ENCODE measurements at places on chromosomes 4 and X.

DNA sequence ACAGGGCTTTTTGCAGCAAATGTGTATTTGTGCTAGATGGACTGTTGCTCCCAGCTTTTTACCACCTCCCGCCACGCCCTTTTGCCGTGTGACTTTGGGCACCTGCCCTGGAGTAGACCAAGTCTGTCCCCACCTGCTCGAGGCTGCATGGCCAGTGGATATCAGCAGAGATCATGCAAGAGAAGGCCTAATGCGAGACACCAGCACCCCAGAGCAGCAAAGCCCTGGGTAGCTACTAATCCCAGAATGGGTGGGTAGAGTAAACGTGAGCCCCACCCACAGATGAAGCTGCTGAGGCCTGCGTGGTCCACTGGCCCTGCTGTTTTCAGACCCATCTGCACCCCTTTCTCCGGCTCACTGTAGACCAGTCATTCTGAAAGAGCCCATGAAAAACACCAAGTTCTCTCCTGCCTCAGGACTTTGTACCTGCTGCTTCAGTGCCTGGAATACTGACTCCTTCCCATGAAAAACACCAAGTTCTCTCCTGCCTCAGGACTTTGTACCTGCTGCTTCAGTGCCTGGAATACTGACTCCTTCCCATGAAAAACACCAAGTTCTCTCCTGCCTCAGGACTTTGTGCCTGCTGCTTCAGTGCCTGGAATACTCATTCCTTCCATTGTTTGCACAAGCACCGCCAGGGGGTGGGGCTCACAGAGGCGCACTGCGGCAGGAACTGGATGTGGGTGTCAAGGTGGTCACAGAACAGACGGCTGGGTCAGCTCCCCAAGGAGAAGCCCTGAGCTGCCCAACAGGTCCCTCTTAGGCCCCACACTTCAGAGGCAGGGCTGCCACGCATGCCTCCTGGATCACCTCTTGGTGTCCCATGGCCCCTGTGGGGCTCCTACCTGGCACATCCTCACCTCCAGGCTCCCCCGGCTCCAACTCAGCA lies 5.1 kb upstream of the TNIP2 start:
- DNase-seq, result no peak

DNA sequence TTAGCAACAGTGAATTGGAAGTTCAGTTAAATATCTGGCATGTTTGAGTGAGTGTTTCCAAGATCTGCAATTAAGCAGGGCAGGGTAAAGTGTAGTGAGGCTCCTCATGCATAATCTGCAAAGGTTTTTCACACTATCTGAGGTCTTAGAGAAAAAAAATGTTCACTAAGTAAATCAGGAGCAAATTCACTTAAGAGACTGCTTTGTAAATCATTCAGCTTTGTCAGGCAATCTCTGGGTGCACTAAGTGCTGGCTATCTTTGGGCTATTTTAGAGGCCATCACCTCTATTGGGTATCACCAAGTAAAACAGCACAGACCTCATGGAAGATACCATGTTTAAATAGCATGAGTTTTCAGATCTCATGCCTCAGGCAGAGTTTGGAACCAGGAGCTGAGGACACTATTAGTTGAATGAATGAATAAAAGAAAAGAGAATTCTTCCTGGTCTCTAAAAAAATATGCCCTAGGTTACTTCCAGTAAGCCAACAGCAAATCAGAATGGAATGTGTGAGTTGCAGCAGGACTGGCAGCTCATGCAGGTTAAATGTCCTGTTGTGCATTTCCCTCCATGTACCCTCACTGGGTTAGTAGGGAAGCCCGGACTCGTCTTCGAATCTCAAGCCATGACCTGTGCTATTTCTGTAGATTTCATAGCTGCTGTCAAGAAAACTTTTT lies 195.3 kb downstream of the KCNIP4 start:
- no peak for DNase-seq

DNA sequence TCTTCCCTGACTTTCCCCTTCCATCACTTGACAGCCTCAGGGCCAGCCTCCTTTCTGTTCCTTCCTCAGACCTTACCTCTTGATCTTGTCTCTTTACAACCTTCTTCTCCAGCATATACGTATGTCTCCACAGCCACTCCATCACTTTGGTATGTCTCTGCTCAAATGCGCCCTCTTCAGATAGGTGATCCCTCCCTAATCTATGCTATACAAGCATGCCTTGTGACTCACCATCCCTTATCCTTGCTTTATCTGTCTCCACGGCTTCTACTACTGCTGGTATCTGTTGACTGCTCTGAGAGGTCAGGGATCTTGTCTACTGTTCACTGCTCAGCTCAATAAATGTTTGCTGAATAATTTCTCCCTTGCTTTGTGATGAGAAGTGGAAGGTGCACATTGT lies 9.0 kb downstream of the ARAP2 start:
- no peak for DNase-seq

DNA sequence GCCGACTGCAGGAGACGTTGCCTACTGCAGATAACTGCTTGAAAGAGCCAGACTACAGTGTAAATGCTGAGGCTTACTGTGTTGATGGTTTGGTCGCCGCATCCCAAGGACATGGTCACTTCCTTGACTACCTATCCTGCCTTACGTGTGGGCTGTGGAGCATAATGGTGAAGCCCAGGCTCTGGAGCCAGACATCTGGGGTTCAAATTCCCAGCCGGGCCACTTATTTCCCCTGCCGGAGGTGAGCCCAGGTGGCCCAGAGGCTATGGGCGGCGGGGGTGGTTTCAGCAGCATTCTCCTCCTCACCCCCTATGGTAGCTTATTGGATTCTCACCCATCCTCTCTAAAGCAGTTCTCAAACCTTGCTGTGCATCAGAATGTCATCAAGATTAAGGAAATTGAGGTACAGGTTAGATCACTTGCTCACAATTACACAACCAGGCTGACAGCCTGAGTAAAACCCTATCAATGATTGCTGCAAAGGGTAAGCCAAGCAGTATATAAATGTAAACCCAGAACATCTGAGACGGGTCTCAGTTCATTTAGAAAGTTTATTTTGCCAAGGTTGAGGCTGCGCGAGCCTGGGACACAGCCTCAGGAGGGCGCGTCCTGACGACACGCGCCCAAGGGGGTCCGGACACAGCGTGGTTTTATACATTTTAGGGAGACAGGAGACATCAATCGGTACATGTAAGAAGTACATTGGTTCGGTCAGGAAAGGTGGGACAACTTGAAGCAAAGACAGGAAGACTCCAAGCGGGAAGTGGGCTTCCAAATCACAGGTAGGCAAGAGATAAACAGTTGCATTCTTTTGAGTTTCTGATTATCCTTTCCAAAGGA lies 48.5 kb downstream of the EVC start:
- no peak for DNase-seq

GRCh38 chr4:80024335-80024734 lies 48.7 kb downstream of the ANTXR2 start:
- DNase-seq, result no peak

DNA sequence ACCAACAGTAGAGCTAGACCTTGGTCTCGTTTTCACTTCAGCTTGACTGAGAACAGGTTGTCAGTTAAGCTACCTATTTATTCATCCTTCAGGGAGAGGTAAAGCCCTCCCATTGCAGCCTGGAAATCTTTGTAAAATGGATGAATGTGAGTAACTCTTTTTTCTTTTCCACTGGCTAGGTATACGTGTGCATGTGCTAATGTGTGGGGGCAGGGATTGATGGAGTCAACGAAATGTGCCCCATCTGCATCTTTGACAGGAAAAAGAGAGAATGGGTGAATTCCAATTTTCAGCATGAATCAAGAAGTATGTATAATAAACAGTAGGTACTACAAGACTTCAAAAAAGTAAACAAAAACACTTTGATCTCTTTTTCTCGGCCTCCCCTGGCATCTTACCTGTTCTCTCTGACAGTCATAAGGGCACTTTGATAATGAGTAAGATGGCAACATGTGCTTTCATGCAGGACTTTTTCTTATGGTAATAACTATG lies at the start of gene IL21:
Gene IL21 (minus strand): TSS at position 51 of the 492 bp plus-strand sequence. CDS start 55 bp downstream, outside the sequence.
- DNase-seq, result no peak

DNA sequence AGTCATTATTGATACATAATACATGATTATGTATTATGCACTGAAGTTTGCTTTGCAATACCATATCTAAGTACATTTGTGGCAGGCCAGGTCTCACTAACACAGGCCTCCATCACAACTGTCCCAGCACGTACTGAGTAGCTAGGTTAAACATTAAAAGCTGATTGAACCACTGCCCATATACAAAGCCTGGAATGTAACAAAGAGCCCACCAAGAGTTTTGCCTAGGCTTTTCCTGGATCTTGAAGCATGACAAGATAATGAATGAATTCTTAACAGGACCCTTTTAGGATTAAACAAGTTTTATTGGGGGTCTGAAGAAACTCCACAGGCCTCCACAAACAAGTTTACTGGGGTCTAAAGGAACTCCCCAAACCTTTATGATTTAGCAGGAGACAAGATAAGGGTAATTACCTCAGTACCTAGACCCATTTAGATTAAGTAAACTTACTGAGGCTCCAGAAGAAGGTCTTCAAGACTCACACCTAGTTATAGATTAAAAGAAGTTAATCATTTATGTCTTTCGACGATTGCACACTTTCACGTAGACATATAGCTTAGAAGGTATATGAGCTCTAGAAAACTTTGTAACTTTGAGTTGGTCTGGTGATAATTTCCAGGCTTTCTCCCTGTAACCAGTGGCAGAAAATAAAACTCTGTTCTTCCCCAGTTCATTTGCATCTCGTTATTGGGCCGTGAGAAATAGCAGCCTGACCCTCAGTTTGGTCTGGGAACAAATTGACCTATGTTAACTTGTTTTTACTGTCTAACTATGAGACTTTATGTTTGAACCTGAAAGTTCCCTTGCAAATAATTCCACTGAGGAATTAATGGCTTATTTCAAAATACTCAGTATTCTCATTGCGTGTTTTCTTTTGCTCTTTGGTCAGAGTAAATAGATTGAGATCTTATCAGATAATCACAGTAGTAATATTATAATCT lies 84.8 kb downstream of the PHEX start:
- DNase-seq, result no peak

GRCh38 chr4:100582146-100582545 lies 64.3 kb upstream of the EMCN start:
- DNase-seq, result no peak

GRCh38 chr4:29653221-29653620 lies 1066.9 kb upstream of the PCDH7 start:
- DNase-seq, result no peak

DNA sequence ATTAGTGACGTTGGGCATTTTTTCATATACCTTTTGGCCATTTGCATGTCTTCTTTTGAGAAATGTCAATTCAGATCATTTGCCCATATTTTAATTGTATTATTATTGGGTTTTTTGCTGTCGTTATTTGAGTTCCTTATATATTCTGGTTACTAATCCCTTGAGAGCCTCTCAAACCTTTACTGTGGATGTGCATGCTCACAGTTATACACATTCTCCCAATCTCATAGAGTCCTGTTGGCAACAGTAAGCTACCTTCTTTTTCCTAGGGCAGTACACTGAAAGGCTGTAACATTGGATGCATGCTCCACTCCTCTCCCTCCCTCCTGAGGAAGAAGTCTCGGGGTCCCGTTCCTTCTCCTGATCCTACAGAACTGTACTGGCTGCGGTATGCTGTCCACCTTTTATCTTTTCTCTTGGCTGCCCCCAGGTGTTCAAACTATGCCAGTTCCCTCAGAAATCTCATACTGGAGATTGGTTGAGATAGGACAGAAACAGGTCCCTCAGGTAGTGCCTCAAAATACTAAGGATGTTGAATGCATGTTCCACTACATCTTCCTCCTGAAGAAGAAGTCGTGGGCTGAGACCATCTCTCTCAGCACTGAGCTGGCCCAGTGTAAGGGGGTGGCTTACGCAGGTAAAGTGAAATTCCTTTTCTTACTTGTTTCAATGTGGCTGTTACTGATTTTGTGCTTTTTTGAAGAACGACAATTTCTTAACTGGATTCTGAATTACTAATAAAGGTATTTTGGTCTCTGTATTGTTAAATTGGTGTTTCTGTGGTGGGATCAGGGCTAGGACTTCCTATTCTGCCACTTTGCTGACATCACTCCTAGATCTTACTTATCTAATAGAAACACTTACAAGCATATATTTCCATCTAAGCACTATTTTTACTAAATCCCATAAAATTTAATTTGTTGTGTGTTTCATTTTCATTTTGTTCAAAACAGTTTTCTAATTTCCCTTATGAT lies 145.4 kb upstream of the HUWE1 start:
- DNase-seq, result no peak

- peak; percentile 26 for DNase-seq
These were observed 102.0 kb downstream of the TAB3 start for GRCh38 chrX:30787012-30787411.

- DNase-seq, result no peak
These were observed 79.4 kb downstream of the SYNPO2 start for GRCh38 chr4:118968005-118968404.

- DNase-seq, result no peak
These were observed 5.1 kb downstream of the ZXDA start for GRCh38 chrX:57905141-57905540.

DNA sequence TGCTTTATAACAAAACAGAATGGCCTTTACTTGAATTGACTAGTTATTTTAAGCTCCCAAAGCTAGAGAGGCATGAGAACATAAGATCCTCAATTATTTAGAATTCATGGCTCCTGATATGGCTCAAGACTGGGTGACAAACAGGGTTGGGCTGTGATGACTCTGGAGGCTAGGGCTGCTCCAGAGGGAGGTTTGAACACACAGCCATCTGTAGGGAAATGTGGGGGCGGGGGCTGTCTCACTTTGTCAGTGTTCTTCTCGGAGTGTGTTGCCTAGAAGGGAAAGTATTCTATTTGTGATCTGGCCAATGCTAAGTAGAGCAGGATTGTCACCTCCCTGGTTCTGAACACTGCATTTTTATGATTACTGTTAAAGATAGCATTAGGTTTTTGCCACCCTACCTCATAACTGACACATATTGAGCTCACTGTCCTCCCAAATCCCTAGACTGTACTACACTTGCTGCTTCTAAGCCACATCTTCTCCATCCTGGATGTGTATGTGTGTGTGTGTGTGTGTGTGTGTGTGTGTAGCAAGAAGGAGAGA lies 45.9 kb downstream of the VSIG4 start:
- no peak for DNase-seq

DNA sequence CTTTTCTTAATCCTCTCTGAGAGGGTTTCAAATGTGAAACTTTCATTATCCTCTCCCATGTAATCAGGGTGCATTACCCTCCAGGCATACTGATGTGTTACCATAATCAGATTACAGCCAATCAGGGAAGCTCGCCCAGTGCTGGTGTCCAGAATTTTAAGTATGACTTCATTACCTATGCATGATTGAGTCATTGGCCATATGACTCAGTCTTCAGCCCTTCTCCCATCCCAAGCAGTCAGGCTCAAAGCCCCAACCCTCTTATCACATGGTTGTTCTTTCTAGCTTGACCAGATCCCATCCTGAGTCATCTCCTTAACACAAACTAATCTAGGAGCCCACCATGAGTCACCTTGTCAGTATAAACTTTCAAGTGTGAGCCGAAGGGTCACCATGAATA lies 1668.1 kb upstream of the AGA start:
- DNase-seq, result no peak
